ENCODE measurements at places on chromosomes 1 and 21.
A peak's percentile ranks its signal among the peaks of the same experiment; 100 is the strongest.

DNA sequence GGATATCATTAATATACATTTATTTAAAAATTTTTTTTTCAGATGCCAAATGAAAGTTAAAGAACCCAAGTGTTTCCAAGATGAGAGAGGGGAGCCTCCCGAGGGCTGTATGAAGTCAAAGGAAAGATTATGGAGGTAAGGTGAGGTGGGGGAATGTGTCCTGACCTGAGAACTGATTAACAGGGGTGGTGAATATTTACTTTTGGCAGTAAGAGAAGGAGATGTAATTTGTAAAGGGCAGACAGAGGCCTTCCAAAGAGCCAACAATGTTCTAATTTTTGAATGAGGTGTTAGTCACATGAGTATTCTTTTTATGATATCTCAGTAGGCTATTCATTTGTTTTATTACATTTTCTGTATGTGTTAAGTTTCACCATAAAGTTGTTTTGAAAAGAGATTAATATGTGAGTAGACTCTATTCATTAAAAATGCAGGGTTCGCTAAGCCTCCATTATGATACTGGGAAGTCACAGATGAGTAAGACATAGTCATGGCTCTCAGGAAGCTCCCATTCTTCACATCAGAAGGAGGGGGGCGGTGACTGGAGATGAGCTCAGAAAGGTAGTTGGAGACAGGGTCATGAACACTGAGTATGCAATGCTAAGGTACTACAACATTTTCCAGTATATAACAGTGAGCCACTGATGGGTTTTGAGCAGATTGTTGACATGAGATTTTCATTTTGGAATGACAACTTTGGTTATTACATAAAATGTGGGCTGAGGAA, 62.4 kb upstream of the TNFSF18 start:
- no peak for DNase-seq

- no peak for DNase-seq
Measured at GRCh38 chr1:18121072-18121820, 13.6 kb downstream of the IGSF21 start.

DNA sequence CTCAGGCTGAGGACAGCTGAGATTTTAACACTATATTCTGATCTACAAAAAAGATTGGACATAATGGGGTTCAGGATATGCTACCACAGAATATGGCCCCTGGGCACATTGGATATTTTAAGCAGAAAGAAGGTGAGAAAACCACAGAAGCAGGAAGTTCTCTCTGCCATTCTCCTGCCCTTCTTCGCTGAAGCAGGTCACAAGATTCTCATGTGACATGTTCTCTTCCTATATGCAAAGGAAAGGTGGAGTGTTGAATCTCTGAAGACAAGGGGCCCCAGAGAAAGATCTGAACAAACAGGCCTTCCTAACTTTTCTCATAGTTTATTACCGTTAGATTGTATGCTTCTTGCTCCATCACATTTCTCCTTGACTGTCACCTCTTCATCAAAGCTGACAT, 285.7 kb downstream of the S1PR1 start:
- DNase-seq, result peak; percentile 3

DNA sequence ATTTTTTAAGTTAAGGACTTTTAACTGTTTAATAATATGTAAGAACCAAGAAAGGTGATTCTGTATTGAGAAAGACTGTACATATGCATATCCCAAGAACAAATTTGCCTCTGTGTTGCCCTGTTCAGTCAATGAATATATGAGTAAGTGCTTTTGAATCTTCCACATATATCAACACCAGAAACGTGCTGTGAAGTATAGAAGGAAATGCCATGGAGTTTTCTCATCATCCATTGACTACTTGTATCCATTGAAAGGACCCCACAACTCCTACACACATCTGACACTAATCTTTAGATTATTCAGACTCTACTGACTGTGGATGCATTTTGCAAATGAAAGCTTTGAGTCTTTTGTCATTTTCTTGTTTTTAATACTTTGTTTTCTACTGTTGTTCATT, 366.9 kb downstream of the S1PR1 start:
- DNase-seq, result no peak

DNA sequence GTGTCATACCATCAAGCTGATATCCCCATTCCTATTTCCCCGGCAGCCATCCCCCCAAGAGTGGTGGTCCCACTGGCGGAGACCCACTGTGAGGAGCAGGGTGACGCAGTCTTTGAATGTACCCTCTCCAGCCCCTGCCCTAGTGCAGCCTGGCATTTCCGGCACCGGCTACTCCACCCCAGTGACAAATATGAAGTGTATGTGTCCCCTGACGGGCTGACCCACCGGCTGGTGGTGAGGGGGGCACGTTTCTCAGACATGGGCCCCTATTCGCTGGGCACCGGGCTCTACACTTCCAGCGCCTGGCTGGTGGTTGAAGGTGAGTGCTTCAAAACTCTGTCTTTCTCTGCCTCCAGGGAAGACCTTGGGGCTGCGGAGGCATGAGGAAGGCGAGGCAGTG, 14.4 kb downstream of the IGFN1 start:
- no peak for DNase-seq

DNA sequence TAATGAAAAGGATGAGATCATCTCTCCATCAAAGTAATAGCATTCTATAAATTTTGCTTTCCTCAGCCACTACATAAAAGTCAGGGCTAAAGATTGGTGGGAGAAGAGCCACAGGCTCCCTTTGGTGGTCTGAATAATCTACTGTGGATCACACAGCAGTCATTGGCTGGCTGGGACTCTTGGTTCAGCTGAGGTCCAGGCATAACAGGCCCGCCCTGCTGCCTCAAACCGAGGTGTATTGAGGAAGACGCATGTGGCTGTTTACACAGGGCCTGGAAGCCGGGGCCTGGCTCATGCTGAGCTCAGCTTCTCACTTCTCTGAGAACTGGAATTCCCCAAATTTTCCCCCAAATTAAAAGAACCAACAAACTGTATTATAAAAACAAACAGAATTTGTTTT, 139.2 kb downstream of the PTPRC start:
- DNase-seq, result no peak

GRCh38 chr1:4726620-4727341, 72.4 kb downstream of the AJAP1 start:
- DNase-seq, result no peak

- DNase-seq, result no peak
Measured at GRCh38 chr1:44084998-44085675, 33.5 kb upstream of the KLF17 start.

GRCh38 chr21:41425588-41425953, 468 bp upstream of the MX1 start:
- DNase-seq, result no peak

DNA sequence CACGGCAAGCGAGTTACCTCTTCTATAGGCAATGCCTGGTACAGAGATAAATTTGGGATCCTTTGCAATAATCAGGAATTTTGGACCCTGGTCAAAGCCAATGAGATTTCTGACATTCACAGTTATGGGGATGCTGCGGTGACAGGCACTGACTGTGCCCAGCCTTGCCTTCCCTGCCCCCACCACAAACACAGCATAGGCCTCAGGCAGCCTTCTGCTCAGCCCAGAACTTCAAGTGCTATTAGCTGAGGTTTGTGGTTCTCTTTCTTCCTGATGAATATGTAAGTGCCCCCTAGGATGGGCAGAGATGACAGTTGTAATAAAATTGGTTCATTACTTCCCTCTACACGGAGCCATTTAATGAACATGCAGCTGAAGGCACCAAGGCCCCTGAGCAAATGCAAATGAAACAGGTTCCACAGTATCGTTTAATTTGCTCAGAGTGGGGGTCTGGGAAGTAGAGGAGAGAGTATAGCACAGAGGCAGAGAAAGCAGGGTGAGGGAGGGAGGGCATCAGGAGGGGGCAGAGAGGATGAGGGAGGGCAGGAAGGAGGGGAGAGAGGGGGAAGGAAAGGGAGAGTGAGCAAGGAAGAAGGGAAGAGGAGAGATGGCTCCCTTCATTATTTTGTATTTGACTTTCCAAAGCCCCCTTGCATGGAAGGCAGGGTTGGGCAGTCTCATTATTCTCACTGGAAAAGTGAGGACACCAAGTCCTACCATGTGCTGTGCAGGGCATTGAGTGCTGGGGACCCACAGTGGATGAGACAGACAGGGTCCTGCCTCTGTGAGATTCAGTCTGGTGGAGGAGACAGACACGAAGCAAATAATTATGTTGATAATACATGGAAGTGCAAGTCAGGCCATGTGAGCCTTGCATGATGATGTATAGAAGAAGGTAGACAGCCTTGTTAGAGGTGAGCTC, 513.0 kb downstream of the PTPRU start:
- DNase-seq, result peak; percentile 77

- DNase-seq, result no peak
Measured at GRCh38 chr1:111213412-111213811, 13.0 kb upstream of the DENND2D start.

GRCh38 chr1:100038660-100039287, 69.0 kb downstream of the SLC35A3 start:
- DNase-seq, result no peak

All from NCI-H187 (cell line).